OCI-LY7 (cell line): ENCODE measurements at places on chromosomes 12 and 14. TPM values are rescaled to one million over a fixed set of nuclear protein-coding genes. Genes with fewer than 3 reads are reported as not detected.

- no peak for DNase-seq
Measured at GRCh38 chr14:68167383-68168087, 348.0 kb downstream of the RAD51B start.

GRCh38 chr12:9721394-9722092 lies 11.4 kb downstream of the CLECL1 start:
- peak; percentile 92 for DNase-seq

DNA sequence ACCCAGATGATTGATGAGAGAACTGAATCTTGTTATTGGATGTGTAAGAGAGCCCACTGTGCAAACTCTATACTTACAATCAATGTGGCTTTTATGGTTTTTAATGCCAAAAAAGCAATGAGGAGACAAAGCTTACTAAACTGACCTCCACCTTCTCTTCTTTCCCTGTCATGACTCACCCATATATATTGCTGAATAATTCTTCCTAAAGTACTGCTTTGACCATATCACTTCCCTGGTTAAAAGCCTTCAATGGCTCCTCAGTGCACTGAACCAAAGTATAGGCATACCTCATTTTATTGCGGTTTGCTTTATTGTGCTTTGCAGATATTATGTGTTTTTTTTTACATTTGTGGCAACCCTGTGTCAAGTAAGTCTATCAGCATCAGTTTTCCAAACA lies 138.4 kb upstream of the PELI2 start:
- DNase-seq: no peak

- no peak for DNase-seq
Measured at GRCh38 chr14:104888489-104889374, 23.7 kb downstream of the CEP170B start.

DNA sequence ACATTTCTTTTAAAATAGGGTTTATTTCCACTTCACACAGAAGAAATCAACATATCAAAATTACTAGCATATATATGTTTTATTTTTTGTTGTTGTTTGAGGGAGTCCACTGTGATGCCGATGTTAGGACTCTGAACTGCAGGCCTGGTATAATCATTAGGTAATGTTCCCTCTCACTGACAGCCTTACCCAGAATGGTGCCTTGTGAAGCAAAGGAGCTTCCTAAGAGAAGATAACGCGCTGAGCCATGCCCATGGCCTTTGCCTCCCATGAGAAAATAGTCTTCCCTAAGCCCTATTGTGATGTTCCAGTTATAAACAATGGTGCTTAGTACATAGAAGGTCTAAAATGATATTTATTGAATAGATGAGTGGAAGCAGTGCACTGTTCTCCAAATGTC lies 12.0 kb downstream of the GNG2 start:
- no peak for DNase-seq

The OVCH1 gene
- not detected in 2 replicates for total RNA-seq

The KRT83 gene
- total RNA-seq: not detected in 2 replicates

DNA sequence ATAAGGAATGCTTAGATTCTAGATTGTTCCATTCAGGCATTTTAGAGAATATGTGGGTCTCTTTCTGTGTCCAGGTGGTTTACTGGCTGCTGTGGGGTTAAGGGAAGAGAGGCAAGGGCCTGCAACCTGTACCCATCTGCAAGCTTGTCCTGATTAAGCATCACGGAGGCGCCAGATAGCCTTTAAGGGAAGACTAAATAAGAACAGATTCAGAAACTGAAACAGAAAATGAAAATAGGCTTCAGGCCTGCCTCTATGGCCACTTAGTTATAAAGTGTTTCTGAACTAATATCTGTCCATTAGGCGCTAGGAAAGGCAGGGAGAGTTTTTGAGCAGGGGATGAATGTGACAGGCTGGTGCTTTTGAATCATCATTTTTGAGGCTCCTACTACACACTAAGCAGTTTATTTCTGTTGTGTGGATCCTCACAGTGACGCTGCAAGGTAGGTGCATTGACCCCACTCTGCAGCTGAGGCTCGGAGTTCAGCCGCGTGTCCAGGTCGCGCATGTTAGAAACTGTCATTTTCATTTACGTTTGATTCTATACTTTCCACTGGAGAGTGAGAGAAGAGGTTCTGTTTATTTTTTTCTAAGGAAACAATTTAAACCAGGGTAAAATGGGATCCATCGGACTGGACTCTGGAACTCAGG lies 47.4 kb downstream of the SLC6A12 start:
- DNase-seq: peak; percentile 15

GRCh38 chr12:68521321-68521839 lies 89.3 kb upstream of the RAP1B start:
- DNase-seq: no peak
